NCI-H1436 treated with DMSO at 0.1 percent for 48 hours (cell line): ENCODE measurements at places on chromosomes 2 and 18.

GRCh38 chr2:17911491-17912260 is 33.2 kb downstream of the KCNS3 start:
- DNase-seq, result no peak

GRCh38 chr2:9752441-9753275 is 90.6 kb upstream of the TAF1B start:
- DNase-seq, result no peak

- DNase-seq, result no peak
Measured at GRCh38 chr2:85925216-85925671, 36.5 kb upstream of the ST3GAL5 start.

DNA sequence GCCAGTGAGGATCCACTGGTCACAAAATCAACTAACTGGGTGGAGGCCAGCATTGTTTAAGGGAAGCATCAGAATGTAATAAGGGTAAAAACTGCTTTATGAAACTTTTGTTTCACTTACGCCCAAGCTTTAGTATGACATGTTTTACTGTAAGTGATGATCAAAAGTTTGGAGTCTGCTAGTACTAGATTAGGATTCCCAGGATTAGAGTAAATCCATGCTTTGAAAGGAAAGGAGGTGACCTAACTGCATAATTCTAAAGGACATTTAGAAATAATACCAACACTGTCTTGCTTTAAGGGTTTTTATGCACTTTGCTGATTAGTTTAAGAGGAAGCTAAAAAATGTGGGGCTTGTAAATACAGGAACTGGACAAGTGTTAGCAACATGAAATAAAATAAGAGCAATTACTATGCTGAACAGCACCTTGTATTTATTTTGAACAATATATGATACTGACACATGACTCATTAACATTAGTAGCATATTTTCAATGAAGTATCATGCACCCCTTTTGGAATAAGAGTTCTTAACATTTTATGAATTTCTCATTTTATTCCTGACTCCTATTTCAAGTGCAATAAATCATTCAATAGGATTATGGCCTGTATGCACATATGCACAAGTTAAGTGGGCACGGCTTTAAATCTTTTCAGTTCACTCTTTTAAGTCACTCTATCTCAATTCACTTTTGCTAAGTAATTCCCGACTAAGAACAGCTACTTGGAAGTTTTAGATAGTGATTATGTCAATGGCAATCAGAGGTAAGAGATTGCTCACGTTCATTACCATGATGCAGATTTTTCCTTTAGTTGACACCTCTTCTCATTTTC is 62.5 kb downstream of the STK39 start:
- DNase-seq, result no peak
